ENCODE measurements at places on chromosomes 3 and 15.
A peak's percentile ranks its signal among the peaks of the same experiment; 100 is the strongest.

DNA sequence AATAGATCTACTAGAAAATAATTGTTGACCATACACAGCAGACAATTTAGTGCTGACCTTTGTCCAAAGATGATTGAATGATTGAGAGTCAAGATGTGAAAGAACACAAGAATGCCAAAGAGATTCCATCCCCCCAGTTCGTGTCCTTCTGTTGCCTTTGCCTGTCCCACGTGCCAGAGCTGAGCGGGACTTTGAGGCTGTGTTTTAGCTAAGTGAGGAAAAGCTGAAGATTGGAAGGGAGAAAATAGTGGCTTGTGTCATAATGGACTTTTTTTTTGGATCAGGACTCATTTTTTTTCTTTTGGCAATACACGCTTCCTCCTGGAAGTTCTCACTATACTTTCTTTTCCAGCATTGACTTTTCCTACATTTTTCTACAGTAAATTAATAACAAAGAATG lies 206.6 kb upstream of the MDFIC2 start:
- no peaks in the 10 kb centered on the region for H3K4me1 ChIP-seq
- no peak for DNase-seq
- H3K27me3 ChIP-seq, result no peaks in the 10 kb centered on the region
- H3K27ac ChIP-seq, result no peak overlapping the region

- H3K4me1 ChIP-seq, result no peaks in the 10 kb centered on the region
- H3K36me3 ChIP-seq, result no peaks in the 10 kb centered on the region
- H3K27me3 ChIP-seq, result no peaks in the 10 kb centered on the region
- H3K27ac ChIP-seq, result no peak overlapping the region
- no peak for DNase-seq
Measured at GRCh38 chr3:20215636-20216035, 29.6 kb upstream of the SGO1 start.

DNA sequence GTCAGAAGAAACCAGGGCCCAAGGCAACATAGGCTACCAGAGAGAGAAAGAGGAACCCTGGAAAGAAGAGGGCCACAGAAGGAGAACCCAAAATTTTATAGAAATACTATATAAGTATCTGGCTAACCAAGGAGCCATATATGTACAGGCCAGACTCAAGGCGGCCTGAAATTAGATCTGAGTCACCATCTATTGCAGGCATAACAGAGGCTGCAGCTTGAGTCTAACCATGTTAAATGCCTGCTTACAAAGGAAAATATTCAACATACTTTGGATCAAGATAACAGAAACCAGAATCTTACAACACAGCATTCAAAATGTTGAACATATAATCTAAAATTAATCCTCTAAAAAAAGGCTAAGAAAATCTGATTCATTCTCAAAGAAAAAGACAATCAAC lies 23.1 kb downstream of the IGSF11 start:
- no peaks in the 10 kb centered on the region for H3K36me3 ChIP-seq
- no peak for DNase-seq
- no peak overlapping the region for H3K27ac ChIP-seq
- no peaks in the 10 kb centered on the region for H3K4me1 ChIP-seq
- no peak overlapping the region for H3K4me3 ChIP-seq

DNA sequence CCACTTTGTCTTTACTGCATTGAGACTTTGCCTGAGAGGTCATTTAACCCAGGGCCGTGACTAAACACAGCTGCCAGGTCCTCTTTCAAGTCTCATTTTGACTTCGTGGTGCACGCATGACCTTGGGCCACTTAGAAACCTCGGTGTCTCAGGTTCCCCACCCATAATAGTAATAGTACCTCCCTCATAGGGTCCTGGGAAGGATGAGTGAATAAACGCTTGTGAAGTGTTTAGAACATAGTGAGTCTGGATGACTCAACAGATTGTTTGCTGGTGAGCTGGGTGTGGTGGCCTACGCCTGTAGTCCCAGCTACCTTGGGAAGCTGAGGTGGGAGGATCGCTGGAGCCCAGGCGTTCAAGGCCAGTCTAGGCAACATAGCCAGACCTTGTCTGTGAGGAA lies 56.3 kb downstream of the BDH1 start:
- H3K27ac ChIP-seq, result no peak overlapping the region
- H3K27me3 ChIP-seq, result peaks cover 2% of the 10 kb centered on the region
- no peak overlapping the region for H3K4me3 ChIP-seq
- no peaks in the 10 kb centered on the region for H3K36me3 ChIP-seq
- DNase-seq, result peak; percentile 92

GRCh38 chr3:181613813-181614212 lies 97.9 kb upstream of the SOX2 start:
- H3K4me1 ChIP-seq, result no peaks in the 10 kb centered on the region
- DNase-seq, result no peak
- H3K36me3 ChIP-seq, result no peaks in the 10 kb centered on the region
- H3K27ac ChIP-seq, result no peak overlapping the region
- no peaks in the 10 kb centered on the region for H3K27me3 ChIP-seq

DNA sequence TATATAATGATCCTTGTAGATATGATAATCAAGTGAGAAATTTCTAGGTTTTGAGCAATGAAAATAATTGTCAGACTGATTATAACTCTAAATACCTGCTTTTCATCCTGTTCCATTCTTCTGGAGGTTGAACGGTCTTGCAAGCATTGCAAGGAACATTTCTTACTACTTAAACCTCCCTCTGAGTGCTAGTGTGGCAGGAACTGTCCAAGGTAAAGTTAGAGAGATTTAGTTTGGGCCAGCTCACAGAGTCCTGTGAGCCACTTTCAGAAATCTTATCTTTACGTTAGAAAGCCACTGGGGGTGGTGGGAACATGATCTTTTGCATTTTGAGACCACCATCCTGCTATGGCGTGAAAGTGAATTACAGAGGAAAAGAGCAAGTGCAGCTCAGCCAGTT lies 121.1 kb upstream of the NPHP3 start:
- H3K36me3 ChIP-seq, result no peaks in the 10 kb centered on the region
- no peak overlapping the region for H3K4me3 ChIP-seq
- DNase-seq, result no peak
- no peaks in the 10 kb centered on the region for H3K27me3 ChIP-seq

DNA sequence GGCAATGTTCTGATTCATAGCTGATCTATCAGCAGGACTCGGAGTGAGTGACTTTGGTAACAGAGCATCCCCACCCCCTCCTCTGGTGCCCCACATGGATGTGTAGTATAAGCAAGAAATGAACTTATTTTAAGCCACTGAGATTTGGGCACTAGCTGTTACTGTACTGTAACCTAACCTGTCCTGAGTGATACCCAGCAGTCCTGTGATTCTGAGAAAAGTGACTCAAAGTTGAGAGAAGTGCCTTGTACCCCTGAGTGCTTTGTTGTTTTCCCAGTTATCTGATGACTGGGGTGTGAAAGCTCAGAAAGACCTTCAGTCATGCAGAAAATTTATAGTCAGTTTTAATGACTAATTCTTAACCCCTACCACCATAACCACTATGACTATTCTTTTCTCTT lies 439.9 kb upstream of the RBMS3 start:
- H3K27me3 ChIP-seq, result peaks cover 2% of the 10 kb centered on the region
- H3K4me1 ChIP-seq, result no peaks in the 10 kb centered on the region
- no peak for DNase-seq
- H3K36me3 ChIP-seq, result no peaks in the 10 kb centered on the region
- no peak overlapping the region for H3K4me3 ChIP-seq

- H3K36me3 ChIP-seq, result no peaks in the 10 kb centered on the region
- no peaks in the 10 kb centered on the region for H3K27me3 ChIP-seq
- no peaks in the 10 kb centered on the region for H3K4me1 ChIP-seq
- no peak overlapping the region for H3K4me3 ChIP-seq
Measured at GRCh38 chr15:86506401-86506800, 426.7 kb downstream of the AGBL1 start.

GRCh38 chr3:66796343-66796742 lies 201.8 kb upstream of the KBTBD8 start:
- no peaks in the 10 kb centered on the region for H3K36me3 ChIP-seq
- H3K27me3 ChIP-seq, result no peaks in the 10 kb centered on the region
- DNase-seq, result no peak
- H3K4me3 ChIP-seq, result no peak overlapping the region

DNA sequence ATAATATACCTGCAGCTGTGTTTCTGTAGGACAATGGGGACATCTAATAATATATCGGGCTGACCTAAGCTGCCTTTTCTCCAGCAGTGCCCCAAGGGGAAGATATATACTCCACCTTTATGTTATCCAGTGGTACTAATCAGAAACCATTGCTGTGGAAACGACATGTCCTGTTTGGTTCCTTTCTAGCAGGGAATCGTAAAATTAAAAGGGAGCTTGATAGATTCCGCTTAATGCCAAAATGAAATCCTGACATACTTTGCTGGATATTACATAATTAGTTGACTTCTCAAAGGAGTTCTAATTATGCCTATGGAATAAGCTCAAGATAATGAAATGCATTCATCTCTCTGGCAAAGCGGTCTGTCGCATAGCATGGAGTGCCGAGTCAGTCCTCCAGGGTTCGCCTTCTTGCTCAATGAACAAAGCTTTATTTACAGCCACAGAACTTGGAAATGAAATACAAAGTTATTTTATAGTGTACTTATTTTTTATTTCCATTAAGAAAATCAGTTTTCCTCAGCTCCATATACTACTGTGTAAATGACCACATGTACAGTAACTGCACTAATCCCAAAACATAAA lies 262.8 kb downstream of the LRTM1 start:
- H3K4me1 ChIP-seq, result no peaks in the 10 kb centered on the region
- no peak overlapping the region for H3K27ac ChIP-seq
- H3K27me3 ChIP-seq, result no peaks in the 10 kb centered on the region
- no peak for DNase-seq
- no peaks in the 10 kb centered on the region for H3K36me3 ChIP-seq

DNA sequence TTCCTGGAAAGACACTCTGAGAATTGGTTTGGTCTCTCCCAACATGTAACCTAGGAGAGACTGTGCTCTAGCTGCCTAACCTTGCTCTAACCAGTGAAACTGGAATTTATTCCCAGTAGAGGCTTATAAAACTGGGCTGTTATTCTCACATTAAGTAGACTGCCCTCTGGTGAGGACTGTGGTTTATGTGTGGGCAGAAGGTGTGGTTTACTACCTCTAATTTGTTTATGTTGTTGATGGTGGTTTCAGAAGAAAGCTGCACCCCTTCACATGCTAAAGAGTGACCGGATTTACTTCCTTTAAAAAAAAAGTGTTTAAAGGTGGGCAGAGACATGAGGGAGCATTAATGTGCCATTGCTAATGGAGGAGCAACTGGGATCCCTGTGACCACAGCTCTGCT lies 273.2 kb downstream of the MECOM start:
- H3K27me3 ChIP-seq, result no peaks in the 10 kb centered on the region
- no peaks in the 10 kb centered on the region for H3K4me1 ChIP-seq
- no peak overlapping the region for H3K4me3 ChIP-seq
- peak; percentile 22 for DNase-seq
- H3K36me3 ChIP-seq, result no peaks in the 10 kb centered on the region

DNA sequence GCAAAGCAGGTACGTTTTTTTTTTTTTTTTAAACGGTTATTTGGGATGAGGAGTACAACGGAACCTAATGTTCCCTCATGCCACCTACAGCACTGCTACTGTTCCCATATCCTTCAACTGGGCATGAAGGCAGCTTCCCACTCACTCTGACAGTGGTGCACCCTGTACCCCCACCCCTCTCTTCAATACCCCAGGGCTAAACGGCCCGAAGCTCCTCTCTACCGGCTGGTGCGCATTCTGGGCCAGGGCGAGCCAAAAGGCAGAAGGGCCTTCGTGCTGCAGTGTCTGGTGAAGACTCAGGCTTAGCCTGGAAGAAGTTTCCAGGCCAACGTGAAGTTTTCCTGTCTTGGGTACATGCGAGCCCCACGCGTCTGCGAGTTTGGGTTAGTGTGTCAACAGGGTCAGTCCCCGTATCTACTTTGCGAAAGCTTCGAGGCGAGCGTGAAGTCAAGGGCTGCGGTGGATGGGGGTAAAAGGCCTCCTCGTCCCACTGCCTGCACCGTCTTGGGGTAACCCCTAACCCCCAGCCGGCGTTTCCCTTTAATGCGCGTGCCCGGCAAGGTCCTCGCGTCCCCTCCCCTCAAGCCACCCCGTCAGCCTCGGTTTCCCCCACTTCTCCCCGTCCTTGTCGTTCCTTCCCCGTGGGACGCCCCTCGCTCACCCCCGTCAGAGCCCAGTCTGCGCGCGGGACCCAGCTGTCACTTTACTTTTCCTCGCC lies 765 bp upstream of the UBE2E2 start:
- DNase-seq, result peak; percentile 19
- peak overlapping the region; percentile 61 for H3K27ac ChIP-seq
- peaks cover 2% of the 10 kb centered on the region for H3K4me1 ChIP-seq
- no peaks in the 10 kb centered on the region for H3K36me3 ChIP-seq
- H3K27me3 ChIP-seq, result peaks cover 4% of the 10 kb centered on the region

- H3K4me3 ChIP-seq, result no peak overlapping the region
- H3K4me1 ChIP-seq, result peaks cover 6% of the 10 kb centered on the region
- DNase-seq, result peak; percentile 56
- no peak overlapping the region for H3K27ac ChIP-seq
Measured at GRCh38 chr3:138862924-138863775, 28.4 kb upstream of the PIK3CB start.

- H3K4me3 ChIP-seq, result no peak overlapping the region
- peaks cover 5% of the 10 kb centered on the region for H3K27me3 ChIP-seq
- DNase-seq, result no peak
- no peaks in the 10 kb centered on the region for H3K4me1 ChIP-seq
Measured at GRCh38 chr3:141106842-141107241, 55.7 kb downstream of the SPSB4 start.

- no peaks in the 10 kb centered on the region for H3K36me3 ChIP-seq
- DNase-seq, result peak; percentile 51
- H3K27me3 ChIP-seq, result no peaks in the 10 kb centered on the region
- no peak overlapping the region for H3K4me3 ChIP-seq
- H3K4me1 ChIP-seq, result no peaks in the 10 kb centered on the region
Measured at GRCh38 chr15:47485419-47485818, 231.9 kb upstream of the SEMA6D start.

GRCh38 chr3:32817558-32818228 lies at the start of gene TRIM71:
Gene TRIM71 (plus strand): TSS chr3:32817997. CDS start chr3:32818081, 84 bp downstream.
- H3K27me3 ChIP-seq, result peaks cover 60% of the 10 kb centered on the region
- H3K4me1 ChIP-seq, result no peaks in the 10 kb centered on the region
- DNase-seq, result no peak
- H3K4me3 ChIP-seq, result peak within 1 kb of the TSS; percentile 23
- no peaks in the 10 kb centered on the region for H3K36me3 ChIP-seq

DNA sequence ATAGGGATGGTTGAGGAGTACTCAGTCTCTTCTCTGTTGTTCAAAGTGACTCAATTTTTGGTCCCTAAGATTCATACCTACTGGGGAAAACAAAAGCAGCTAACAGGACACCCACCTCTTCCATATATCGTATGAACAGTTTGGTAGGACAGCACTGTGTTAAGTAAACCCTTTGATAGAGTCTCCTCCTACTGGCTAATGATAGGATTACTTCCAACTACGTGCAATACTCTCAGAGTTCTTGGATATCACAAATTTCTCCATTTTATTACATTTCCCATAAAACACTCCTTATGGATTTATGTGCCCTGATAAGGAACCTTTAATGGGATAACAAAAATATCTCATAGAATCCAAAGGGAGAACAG lies 200.2 kb upstream of the GOLGA6L4 start:
- H3K4me1 ChIP-seq, result no peaks in the 10 kb centered on the region
- no peak overlapping the region for H3K4me3 ChIP-seq
- H3K36me3 ChIP-seq, result no peaks in the 10 kb centered on the region
- DNase-seq, result peak; percentile 71
